ENCODE measurements at places on chromosomes 4 and X.

GRCh38 chr4:80322716-80323115, 12.8 kb upstream of the CFAP299 start:
- DNase-seq, result peak; percentile 8

- no peak for DNase-seq
These were observed 47.9 kb downstream of the GAK start for GRCh38 chr4:884259-884658.

DNA sequence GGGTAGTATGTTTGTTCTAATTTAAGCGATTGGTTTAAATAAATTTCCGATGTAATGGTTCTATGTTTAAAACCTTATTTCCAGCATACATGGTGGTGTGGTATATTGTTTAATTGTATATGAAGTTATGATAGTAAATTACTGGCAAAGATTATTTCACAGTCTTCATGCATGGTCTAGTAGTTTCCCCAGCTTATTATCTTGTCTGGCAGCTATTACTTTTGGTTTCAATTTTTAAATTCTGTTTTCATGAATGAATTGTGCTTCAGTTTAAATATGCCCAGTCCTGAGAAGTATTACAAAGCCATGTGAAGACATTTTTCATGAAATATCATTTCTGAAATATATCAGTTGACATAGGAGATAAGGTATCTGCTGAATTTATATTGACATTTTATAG, 6.3 kb downstream of the ALG13 start:
- no peak for DNase-seq

- DNase-seq, result no peak
These were observed 13.8 kb upstream of the STBD1 start for GRCh38 chr4:76292730-76293129.

DNA sequence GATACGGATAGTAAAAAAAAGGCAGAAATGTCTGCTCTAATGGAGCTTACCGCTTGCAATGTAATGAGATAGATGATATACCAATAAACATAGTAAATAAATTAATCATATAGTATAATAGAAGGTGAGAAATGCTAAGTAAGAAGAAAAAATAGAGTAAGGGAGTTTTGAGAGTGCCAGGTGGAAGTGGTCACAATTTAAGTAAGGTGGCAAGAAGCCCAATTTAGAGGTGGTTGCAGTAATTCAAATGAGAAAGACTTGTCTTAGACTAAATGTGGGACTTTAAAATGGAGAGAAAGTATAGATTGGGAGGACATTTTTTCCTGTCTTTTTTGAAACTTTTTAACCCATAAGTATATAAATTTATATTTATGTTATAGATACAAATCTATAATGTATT, 26.0 kb downstream of the TBC1D19 start:
- no peak for DNase-seq

DNA sequence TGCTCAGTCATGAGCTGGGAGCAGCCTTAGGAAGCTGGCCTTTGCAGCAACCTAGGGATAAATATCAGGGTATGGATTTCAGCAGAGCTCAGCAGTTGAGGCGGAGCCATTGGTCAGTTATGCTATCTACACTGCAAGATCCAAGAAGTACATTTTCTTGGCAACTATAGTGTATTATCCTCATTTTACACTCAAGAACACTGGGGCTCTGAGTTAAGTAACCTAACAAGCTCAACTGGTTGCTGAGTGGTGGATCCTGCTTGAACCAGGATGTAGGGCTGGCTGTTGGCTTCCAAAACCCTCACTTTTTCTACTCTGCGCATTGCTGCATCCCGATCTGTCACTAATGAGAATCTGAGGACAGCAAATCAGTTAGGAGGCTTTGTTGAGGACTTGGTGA, 1.5 kb upstream of the SCARB2 start:
- DNase-seq, result no peak

DNA sequence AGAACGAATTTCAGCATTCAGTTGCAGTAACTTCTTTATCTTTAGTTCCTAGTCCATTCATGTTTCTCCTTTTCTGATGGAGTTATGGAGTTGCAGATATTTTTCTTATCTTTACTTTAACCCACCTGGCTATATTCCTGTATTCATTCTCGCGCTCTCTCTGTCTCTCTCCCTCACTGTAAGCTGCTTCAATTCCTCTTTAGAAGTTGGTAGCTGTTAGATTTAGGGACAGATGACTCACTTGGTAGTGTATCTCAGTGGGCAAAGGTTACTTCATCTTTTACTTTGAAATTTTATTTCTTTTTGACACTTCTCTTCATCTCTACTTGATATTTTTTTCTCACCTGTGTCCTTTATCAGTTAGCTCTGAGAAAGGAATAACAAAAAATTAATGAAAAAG, 49.6 kb upstream of the BRS3 start:
- DNase-seq, result no peak

DNA sequence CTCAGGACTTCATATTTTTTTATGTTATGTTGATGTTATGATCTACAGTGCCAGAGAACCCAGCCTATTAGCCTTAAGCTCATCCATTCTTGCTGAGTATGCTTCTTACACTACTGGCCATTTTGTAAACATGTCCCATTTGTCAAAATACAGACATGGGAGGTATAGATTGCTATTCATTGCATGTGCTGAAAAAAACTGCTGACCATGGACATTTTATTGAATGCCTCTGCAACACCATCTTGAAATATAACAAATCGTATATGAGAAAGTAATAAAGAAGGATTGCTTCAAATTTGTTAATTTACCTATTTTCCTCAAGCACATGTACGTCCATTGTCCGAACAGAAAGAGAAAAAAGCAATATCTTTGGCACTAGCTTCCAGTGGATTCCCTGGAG, 91.5 kb upstream of the FAM47A start:
- no peak for DNase-seq
